ENCODE measurements at places on chromosomes 4 and X. TPM values are rescaled to one million over a fixed set of nuclear protein-coding genes. Genes with fewer than 3 reads are reported as not detected.

The SLC10A7 gene
- 5.6 TPM for total RNA-seq

The SLBP gene
- total RNA-seq, result 86.1 TPM

The NPNT gene
- total RNA-seq, result 4.4 TPM

The HERC6 gene
- 14.3 TPM for total RNA-seq

The FABP2 gene
- not detected for total RNA-seq

The TIMM8A gene
- total RNA-seq, result 8.0 TPM

The PPEF2 gene
- not detected for total RNA-seq

The LRIT3 gene
- not detected for total RNA-seq

The CRLF2 gene
- not detected for total RNA-seq

The TAF7L gene
- not detected for total RNA-seq

The SOD3 gene
- total RNA-seq, result 112 TPM

The SUPT20HL2 gene
- not detected for total RNA-seq

The NXF3 gene
- not detected for total RNA-seq

The ZGRF1 gene
- total RNA-seq, result 5.4 TPM

The ARAP2 gene
- 2.1 TPM for total RNA-seq

The SULT1B1 gene
- total RNA-seq, result not detected

The FAM9C gene
- total RNA-seq, result not detected

The GK gene
- 3.9 TPM for total RNA-seq

The GAB3 gene
- total RNA-seq, result 0.14 TPM

The REPS2 gene
- total RNA-seq, result 0.17 TPM

The MAML3 gene
- total RNA-seq, result 0.61 TPM

The BANK1 gene
- 0.90 TPM for total RNA-seq

The CXCL8 gene
- total RNA-seq, result 7.8 TPM

The KLKB1 gene
- total RNA-seq, result not detected

The CLCN4 gene
- total RNA-seq, result 3.4 TPM

The PAK3 gene
- total RNA-seq, result not detected

The HS3ST1 gene
- 0.26 TPM for total RNA-seq

The TRIM75 gene
- not detected for total RNA-seq

The PAGE2 gene
- not detected for total RNA-seq

The TMSB15C gene
- 3.7 TPM for total RNA-seq

The ABLIM2 gene
- total RNA-seq, result 2.1 TPM

The CT83 gene
- not detected for total RNA-seq

The SOWAHD gene
- total RNA-seq, result not detected

The LGI2 gene
- not detected for total RNA-seq

The NPY1R gene
- total RNA-seq, result 16.6 TPM

The XAGE2 gene
- not detected for total RNA-seq

The RASL11B gene
- total RNA-seq, result not detected

The GDPD2 gene
- not detected for total RNA-seq

The SMIM43 gene
- total RNA-seq, result not detected

The TMEM131L gene
- 2.4 TPM for total RNA-seq

The PABPC1L2A gene
- total RNA-seq, result not detected

The RASSF6 gene
- 0.52 TPM for total RNA-seq

The TMPRSS11A gene
- not detected for total RNA-seq

The CSN3 gene
- not detected for total RNA-seq

The WDFY3 gene
- total RNA-seq, result 20.4 TPM

The MAGEA10 gene
- total RNA-seq, result not detected

The NKRF gene
- total RNA-seq, result 5.2 TPM

The MAGEA9B gene
- total RNA-seq, result not detected

The CT45A2 gene
- not detected for total RNA-seq

The RAB40A gene
- not detected for total RNA-seq

The TXK gene
- 0.38 TPM for total RNA-seq

The SH3D19 gene
- 4.1 TPM for total RNA-seq

The SLC10A6 gene
- not detected for total RNA-seq

The MFSD8 gene
- total RNA-seq, result 14.9 TPM

The SSX2 gene
- 0.32 TPM for total RNA-seq

The ATP8A1 gene
- total RNA-seq, result not detected

The SPANXD gene
- total RNA-seq, result not detected

The VCX3B gene
- total RNA-seq, result not detected
